NCI-H1694 treated with DMSO at 0.1 percent for 48 hours (cell line): ENCODE measurements at places on chromosomes 11 and 22.

- DNase-seq = no peak
These were observed at the start of gene LUZP2 for GRCh38 chr11:24496736-24497725. LUZP2 (plus strand) TSS chr11:24497053.

GRCh38 chr11:64347193-64347867, 7.3 kb downstream of the CCDC88B start:
- DNase-seq = no peak

DNA sequence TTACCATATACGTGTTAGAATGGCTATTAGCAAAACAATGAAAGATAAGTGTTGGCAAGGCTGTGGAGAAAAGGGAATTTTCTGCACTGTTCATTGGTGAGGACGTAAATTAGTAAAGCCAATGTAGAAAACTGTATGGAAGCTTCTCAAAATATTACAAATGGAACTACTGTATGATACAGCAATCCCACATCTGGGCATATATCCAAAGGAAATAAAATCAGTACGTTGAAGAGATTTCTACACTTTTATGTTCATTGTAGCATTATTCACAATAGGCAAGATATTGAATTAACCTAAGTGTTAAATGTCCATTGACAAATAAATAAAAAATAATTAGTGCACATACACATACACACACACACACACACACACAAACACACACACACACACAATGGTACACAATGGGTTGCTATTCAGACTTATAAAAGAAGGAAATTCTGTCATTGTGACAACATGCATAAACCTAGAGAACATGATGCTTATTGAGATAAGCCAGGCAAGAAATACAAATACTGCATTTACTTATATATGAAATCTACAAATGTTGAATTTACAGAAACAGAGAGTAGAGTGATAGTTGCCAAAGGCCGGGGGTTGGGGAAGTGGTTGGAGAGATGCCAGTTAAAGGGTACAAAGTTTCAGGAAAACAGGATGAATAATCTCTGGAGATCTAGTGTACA, 565.8 kb upstream of the LRRC4C start:
- DNase-seq = no peak

GRCh38 chr22:43257549-43257948, 70.6 kb upstream of the TTLL12 start:
- no peak for DNase-seq
